T-helper 9 cell (primary cell): ENCODE measurements at places on chromosomes 1 and 21.

GRCh38 chr1:86906419-86906818, 7.5 kb downstream of the SELENOF start:
- DNase-seq: no peak

DNA sequence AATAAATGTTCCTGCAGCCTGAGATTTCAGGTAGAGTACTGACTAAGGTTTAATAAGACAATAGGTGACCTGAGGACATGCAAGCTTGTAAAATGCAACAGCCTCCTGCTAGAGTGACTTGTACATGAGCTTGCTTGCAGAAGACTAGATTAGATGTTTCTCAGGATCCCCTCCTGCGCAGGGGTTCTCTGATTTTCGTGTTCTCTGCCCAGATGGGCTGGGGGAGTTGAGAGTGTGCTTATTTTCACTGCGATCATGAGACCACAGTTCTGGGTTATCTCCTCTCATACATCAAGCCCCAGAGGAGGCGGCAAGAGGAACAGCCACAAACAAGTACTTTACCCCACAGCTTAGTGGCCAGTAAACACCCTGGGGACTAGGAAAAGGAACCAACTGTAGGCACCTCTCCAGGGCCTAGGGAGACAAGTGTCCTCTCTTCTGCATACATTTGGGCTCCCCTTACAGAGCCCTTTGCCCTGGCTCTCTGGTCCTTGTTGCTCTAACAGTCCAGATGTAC, 8.0 kb downstream of the TMEM81 start:
- no peak for DNase-seq

GRCh38 chr1:5563861-5564577, 428.2 kb downstream of the NPHP4 start:
- no peak for DNase-seq

GRCh38 chr21:30829659-30830058, at the start of gene KRTAP7-1:
Gene KRTAP7-1 (minus strand): TSS chr21:30829759. CDS start chr21:30829698, 61 bp downstream.
- no peak for DNase-seq

DNA sequence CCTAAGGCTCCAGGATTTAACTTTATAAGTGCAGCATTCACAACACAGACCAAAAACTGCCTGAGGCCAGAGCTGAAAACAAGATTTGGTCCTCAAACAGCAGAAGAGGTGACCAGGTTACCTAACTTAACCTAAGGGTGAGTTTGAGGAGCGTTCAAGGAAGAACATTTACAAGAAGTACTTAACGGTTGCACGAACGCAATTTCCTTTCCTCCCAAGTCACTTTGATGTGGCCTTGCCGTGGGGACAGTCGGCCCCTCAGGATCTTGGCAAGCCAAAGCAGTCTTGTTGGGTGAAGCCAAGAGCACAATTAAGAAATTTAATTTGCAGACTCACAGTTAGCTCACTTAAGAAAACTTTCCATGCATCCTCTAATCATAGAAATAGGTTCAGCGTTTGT, 202.6 kb upstream of the COA6 start:
- no peak for DNase-seq

- no peak for DNase-seq
Measured at GRCh38 chr1:60947367-60947766, 135.0 kb upstream of the NFIA start.

- no peak for DNase-seq
Measured at GRCh38 chr1:162921311-162921710, 60.3 kb upstream of the CCDC190 start.

DNA sequence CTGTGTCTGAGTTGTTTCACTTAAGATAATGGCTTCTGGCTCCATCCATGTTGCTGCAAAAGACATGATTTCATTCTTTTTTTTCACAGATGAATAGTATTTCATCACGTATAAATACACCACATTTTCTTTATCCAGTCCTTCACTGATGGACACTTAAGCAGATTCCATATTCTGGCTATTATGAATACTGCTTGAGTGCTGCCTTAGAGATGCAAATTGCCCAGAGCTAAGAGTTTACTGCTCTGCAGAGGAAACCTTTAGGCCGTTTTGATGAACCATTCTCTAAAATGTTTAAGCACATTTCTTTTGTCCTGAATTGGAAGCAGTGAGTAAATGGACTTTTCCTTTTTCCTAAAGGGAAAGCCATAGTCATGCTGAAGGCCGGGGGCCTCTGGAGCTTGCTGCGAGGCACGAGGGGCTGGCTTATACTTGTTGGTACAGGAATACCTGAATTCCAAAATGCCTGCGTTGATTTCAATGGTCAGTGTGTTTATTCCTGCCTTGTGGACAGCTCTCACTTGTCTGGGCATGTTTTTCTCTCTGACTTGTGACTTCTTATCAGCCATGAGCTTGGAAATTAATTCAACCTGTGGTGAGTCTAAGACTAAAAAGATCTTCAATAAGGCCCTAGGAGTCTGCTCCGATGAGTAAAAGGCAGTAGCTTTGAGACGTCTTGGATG, 201.0 kb upstream of the MAP1LC3C start:
- DNase-seq: no peak

GRCh38 chr21:16312321-16312720, 582.5 kb downstream of the USP25 start:
- no peak for DNase-seq

GRCh38 chr21:15776818-15777217, 47.0 kb downstream of the USP25 start:
- DNase-seq: no peak

DNA sequence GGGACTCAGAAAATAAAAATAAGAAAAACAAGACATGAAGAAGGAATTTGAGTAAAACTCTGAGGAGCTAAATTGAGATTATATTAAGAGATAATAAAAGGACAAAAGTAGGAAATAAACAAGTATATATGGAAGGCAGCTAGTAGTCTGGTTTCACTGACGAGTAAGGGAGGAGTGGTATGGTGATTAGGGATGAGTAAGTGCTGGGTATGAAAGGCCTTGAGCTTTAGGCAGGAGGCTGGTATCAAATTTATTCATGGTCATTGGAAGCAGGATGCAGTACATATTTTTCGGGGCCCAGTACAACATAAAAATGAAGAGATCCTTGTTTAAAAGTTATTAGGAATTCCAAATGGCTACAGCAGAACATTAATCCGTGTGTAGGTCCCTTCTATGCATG, 789.7 kb upstream of the PRMT6 start:
- no peak for DNase-seq

GRCh38 chr1:97270508-97271307, 549.1 kb downstream of the PTBP2 start:
- no peak for DNase-seq

- no peak for DNase-seq
Measured at GRCh38 chr21:31266241-31266640, 77.8 kb downstream of the TIAM1 start.

DNA sequence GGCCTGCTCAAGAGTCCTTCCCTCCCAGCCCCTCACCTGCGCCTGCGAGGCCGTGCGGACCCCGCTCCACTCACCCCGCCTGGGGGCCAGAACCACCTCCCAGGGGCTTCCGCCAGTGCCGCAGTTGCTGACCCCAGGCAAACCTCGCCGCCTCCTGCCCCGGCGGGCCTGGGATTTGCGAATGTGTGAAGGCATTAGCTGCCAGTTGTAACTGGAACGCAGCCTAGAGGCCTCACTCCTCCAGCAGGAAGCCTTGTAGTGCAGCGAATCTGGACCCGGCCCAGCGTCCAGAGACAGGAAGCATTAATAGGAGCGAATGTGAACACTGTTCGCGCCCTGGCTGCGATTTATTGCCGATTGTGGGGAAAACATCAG, 140.9 kb upstream of the ARHGEF16 start:
- DNase-seq: no peak

- no peak for DNase-seq
Measured at GRCh38 chr1:53295295-53295694, 32.6 kb downstream of the LRP8 start.

DNA sequence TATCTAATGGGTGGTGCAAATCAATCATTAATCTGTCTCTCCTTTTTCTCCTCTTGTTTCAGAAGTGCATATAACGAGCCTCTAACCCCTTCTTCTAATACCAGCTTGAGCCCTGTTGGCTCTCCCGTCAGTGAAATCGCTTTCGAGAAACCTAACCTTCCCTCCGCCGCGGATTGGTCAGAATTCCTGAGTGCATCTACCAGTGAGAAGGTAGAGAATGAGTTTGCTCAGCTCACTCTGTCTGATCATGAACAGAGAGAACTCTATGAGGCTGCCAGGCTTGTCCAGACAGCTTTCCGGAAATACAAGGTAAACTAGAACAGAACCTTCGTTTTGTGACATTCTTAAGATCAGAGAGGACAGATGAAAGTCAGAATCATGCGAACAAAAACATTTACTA, 25.3 kb upstream of the VAMP3 start:
- no peak for DNase-seq

DNA sequence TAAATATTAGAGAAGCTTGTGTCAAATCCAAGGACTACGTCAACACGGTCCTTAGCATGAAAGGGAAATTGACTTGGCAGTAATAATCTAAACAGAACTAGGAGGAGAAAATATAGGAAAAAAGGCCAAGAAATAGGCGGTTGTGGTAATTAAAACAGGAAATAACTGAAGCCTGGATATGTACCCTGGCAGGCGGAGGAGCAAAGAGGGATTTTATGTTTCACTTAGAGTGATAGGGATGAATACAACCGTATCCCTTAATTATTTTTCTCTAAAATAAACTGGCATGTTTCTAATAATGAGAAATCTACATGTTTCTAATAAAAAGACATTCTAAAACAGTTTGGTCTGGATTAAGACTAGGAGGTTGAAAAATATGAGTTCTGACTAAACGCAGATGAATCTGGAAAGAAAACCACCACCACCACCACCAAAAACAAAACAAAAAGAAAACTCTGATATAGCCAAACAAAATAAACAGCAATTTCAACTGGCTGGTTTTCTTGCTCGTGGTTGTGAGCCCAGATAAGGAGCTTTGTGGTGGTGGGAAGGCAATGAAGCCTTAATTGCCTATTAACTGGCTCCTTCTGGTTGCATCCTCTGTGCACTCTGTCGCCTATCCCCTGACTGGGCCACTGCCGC, 334.2 kb upstream of the SNX7 start:
- DNase-seq: no peak

DNA sequence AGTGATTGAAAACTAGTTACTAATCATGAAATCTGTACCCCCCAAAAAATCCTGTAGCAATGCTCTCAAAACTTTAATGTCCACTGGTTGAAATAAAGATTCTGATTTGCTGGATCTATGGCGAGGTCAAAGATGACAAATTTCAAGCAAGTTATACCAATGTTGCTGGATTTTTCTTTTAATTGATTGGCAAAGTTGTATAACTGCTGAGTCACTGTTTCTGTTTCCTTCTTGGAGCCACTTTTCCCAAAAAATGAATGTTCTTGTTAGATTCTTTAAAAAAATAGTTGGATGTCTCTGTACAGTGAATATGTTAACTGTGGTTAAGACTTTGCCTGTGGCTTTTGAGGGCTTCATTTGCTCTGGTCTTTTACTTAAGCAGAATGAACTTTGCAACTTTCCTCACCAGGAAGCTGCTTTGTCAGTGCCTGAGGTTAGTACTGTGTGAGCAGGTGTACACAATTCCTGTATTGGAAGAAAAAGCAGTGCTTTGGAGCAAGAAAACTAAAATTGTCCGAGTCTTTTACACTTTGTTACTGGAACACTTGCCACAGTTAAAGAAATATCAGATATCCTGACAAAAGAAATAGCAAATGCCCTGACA, 1211.9 kb downstream of the MRPL39 start:
- DNase-seq: no peak

GRCh38 chr1:63780565-63780964, 6.7 kb downstream of the ROR1 start:
- DNase-seq: no peak

DNA sequence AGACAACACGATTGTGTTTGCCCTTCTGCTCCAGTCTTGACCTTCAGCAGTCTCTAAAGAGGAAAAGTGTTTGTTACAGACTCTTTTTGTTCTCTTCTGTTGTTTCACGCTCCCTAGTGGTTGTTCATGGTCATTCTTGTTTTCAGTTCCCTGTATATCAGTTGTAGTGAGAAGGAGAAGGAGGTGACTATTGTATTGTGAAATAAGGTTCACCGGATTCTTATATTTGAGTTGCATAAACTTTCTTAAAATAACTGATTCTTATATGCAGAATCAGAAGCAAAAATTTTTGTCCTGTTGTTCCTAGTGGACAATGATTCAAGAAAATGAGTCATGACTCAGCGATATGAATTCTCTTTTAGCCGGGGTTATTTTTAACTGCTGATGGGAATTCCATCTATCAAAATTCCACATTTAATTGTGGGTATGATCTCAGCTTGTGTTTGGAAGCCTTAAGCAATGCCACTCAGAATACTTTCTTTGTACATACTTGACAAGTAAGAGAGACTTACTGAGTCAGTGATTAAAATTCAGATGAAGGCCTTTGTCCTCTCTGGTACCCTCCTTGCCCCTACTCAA, 152.2 kb downstream of the CLEC20A start:
- DNase-seq: no peak

DNA sequence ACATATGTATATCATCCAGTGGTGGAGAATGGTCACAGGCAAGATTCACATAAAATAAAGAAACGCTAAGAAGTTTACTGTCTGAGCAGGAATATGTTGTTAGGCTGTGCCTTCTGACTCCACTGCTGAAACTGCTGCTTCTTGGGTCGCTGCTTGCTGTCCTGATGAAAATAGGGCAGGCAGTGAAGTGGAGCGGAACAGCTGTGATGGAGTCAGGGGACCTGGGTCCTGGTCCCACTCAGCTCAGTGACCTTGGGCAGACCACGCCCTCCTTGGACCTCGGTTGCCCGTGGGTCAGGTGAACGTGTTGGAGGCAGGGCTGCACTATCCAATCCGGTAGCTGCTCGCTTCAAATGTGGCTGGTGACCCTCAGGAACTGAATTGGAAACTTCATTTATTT, 33.4 kb upstream of the IFFO2 start:
- no peak for DNase-seq

DNA sequence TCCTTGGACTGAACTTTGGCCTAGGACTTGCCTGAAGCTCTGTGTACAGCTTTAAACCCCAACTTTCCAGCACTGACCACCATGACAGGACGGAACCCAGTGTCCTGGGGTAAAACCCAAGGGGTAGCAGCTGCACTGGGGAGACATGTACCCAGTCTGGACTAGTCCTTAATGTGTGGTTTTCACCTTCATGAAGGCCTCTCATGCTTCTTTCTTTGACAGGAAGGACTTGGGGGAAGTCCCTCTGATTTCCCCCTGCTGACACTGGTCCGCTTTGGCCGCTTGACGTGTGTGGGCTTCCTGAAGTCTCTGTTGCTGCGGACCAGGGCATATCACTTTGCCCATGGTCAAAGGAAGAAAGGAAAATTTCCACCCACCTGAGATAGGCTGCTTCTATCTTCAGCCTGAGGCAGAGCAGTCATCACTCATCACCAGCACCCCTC, 66.3 kb upstream of the PRDX6 start:
- DNase-seq: no peak

DNA sequence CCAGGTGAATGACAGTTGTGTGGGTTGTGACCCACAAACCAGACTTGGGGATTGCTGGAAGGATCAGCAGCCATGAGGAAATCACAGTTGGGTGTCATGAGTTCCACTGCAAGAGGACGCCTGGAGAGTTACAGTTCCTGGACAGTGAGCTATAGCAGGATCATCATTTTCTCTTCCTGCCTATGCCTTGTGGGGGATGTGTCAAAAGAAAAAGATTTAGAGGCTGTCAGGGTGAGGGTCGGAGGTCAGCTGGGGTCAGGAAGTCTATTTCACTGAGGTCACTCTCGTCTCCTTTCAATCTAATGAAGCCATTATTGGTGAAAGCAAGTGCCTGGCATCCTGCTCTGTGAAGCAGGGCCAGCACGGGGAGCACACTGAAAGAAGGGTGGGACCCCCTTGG, 7.0 kb upstream of the LIN28A start:
- no peak for DNase-seq
